ENCODE measurements at places on chromosomes 13 and 19. TPM values are rescaled to one million over a fixed set of nuclear protein-coding genes. Genes with fewer than 3 reads are reported as not detected.

DNA sequence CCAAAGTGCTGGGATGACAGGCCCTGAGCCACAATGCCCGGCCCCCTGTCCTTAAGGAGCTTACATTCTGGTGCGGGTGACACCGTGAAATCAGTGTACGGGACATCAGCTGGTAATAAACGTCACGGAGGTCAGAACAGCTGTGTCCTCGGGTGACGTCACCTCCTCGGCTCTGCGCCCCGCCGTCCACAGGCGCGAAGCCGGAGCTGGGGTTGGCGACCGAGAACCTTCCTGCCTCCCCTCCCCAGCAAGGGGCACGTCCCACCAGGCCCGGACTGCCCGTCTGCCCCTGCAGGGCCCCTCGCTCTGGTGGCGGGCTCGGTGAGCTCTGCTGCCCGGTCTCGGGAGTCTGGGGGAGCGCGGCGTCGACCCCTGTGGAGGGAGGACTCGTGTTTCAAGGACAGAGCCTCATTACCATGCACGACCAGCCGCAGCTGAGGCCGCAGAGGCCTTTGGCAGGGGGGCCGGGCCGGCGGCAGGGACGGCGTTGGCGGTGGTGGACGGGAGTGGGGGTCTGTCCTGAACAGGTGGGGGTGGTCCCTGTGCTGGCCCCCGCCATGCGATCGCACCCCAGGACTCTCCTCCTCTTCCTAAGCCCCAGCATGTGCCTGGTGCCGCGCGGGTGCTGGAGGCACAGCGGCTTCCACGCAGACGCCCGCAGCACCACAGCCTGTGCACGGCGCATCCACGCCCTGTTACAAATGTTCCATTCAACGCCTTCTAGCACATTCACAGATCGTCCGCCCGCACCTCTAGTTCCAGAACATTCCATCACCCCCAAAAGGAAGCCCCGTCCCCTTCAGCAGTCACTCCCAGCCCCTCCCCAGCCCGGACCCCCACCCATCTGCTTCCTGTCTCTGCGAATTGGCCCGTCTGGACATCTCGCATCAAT lies 5.4 kb downstream of the LINGO3 start:
- no peak for DNase-seq

GRCh38 chr19:10110076-10110971 lies 1.2 kb upstream of the P2RY11 start:
- no peak for DNase-seq

Gene TTYH1
- not detected for polyA plus RNA-seq

Gene MBD3
- polyA plus RNA-seq, result 38.9 TPM

GRCh38 chr13:22929381-22930126 lies 251.2 kb upstream of the SGCG start:
- no peak for DNase-seq

DNA sequence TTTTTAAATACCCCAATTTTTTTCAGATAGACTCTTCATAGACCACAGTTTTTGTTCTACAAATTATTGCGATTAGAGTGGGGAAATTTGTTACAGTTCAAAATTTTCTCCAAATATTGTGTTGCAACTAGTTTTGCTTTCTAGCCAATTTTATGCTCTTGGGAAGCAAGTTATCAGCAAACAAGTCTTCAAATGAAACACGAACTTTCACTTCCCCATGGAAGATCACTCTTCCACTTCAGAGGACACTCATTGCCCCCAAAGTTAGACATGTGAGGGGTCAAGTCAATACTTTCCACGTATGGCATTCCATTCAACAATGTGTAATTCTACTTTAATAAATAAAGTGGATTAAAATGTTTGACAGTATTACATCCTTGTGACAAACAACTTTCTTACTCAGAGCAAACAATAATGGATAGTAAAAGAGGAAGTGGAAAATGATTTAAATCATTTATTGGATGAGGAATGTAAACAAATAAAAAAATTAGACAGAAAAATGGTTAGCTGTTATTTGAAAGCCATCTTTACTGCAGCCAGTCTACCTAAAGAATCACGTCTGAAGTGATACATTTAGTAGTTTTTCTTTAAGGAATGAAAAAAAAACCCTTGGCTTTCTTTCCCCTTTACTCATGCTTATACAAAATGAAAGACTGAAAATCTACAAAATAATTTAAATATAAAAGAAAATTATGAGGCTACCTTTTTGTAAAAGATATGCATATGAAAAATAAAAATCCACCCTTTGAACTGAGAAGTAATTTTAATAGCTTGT lies 41.2 kb upstream of the TNFSF11 start:
- no peak for DNase-seq

Gene CNMD
- not detected for polyA plus RNA-seq

DNA sequence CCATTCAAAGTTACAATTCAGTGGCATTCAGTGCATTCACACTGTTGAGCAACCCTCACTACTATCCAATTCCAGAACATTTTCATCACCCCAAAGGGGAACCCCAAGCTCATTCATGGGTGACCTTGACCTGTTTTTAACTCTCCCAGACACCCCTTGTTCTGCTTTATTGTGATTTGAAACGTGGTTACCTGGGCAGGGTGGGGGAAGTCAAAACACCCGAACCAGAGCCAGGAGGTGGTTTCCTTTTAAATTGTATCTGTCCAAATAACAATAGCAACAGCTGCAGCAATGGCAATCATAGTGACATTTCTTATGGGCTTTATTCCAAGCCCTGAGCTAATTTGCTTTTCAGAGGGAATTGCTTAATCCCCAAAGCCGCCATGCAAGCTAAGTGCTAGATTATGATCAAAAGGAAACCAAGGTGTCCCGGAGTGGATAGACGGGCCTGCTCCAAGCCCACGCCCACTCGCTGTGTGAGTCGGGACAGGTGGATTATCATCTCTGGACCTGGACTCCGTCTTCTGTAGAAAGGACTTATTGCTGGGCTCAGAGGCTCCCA lies 6.1 kb downstream of the PTGIR start:
- DNase-seq, result no peak

DNA sequence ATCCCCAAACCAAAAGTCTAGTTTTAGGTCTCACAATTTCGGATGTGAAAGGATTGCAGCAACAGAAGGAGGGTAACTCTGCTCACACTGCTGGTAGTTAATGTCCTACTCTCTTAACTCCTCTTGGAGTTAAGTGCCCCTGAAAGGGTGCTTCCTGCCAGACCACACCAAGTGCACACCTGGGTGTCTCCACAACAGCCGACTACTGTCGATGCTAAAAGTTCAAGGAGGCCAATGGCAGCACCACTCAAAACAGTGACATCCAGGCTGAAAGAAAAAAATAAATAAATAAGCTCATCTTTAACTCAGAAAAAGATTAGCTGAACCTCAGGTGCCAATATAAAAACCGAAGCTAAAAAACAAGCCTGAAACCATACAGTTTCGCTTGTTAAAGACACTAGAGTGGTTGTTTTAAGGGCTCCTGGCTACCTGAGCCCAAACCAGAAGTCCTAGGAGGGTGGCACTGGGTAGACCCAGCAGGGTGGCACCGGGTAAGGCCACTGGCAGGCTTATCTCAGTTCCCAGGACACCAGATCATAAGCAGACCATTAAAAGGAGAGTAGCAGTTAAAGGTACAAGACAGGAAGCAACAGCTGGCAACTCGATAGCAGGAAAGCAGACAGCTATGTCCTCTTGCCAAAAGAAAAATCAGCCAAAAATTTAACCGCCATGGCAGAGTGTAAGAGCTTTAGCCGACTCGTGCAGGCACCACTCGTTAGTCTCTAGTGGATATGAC lies 39.3 kb downstream of the BRD4 start:
- DNase-seq, result no peak

Gene CFAP97D2
- polyA plus RNA-seq, result not detected

Gene GTPBP3
- 6.3 TPM for polyA plus RNA-seq

DNA sequence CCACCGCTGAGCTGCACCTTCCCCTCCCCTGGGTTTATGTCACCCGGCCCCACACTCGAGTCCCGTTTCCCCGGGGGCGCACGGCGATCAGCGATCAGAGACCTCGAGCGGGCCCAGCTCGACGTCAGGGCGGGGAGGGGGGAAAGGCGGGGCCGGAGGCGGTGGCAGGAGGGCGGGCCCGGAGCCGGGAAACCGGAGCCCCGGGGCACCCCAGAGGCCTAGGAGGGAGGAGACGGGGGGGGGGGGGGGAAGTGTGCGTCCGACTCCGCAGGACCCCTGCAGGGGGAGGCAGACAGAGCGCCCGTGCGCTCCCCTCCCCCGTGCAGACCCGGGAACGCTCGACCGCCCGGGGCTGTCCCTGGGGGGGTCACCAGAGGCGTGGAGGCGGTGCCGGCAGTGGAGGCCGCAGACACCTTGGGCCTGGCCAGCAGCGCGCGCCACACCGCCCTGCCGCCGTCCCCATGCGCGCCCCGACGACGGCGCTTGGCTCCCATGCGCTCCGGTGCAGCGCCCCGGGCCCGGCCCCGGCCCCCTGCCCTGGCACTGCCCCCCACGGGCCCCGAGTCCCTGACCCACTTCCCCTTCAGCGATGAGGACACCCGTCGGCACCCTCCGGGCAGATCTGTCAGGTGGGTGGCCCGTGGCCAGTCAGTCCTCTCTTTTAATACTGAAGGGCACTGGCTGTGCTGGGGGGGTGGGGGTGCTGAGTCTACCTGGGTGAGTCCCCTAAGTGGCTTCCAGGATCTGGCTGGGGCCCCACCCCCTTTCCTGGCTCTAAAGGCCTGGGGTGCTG lies 11.8 kb downstream of the PDE4A start:
- DNase-seq, result no peak

GRCh38 chr13:42873081-42873480 lies 91.7 kb downstream of the FAM216B start:
- no peak for DNase-seq

Gene IL11
- 11.9 TPM for polyA plus RNA-seq

GRCh38 chr13:100301418-100301817 lies 212.5 kb downstream of the PCCA start:
- DNase-seq, result no peak

Gene CCL25
- polyA plus RNA-seq, result not detected

Gene IGFL2
- not detected for polyA plus RNA-seq

DNA sequence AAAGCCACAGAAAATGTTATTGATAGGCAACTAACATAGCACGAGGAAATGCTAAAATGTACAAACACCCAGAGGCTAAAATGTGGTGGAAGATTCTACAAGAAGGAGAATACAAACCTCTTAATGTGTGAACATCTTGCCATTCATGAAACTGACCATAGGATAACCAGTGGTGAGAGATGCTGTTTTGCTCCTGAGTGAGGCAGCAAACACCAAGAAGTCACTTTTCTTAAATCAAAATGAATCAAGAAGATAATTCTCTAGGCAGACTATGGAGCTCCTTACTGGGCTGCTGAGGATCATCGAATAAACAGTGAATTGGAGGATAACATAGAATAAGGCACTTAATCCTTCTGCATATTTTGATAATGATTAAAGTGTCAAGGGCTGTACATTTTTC lies 375.4 kb upstream of the SLITRK6 start:
- no peak for DNase-seq

Gene IGSF23
- polyA plus RNA-seq, result 0.51 TPM

DNA sequence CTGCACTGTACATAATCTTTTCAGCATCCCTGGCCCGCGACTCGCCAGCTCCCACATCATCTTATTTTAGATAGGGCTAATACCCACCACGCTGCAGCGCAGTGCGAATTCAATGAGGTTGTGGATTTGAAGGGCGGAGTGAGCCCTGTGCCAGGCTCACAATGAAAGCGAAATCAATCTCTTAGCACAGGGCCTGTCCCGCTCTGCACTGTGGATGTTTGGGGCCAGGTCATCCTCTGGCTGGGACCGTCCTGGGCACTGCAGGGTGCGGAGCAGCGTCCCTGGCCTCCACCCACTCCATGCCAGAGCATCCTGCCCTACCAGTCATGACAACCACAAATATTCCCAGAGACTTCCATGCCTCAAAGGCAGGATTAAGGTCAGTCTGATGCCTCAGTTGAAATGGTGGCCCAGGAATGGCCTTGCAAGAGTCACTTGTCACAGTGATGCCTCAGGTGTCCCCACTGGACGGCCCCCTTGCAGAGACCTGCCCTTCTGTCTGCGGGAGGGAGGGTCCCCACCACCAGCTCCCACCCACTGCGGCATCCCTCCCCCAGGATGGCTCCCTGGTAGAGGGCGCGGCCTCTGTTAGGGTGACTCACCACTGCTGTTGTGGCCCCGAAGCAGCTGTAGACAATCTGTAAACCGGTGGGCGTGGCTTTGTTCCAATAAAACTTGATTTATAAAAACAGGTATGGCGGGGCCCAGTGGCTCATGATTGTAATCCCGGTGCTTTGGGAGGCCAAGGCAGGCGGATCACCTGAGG lies 5.6 kb downstream of the UHRF1 start:
- peak; percentile 55 for DNase-seq

- DNase-seq, result no peak
Measured at GRCh38 chr19:41435936-41436673, 3.6 kb downstream of the DMAC2 start.

- no peak for DNase-seq
Measured at GRCh38 chr19:33868788-33869412, 72.2 kb downstream of the KCTD15 start.

Gene SMAD9
- polyA plus RNA-seq, result 3.4 TPM

Gene ZNF320
- polyA plus RNA-seq, result 7.9 TPM

Gene P2RY11
- polyA plus RNA-seq, result 2.4 TPM

GRCh38 chr19:10365518-10365917 lies 14.9 kb downstream of the TYK2 start:
- no peak for DNase-seq

Gene CCDC70
- polyA plus RNA-seq, result not detected

DNA sequence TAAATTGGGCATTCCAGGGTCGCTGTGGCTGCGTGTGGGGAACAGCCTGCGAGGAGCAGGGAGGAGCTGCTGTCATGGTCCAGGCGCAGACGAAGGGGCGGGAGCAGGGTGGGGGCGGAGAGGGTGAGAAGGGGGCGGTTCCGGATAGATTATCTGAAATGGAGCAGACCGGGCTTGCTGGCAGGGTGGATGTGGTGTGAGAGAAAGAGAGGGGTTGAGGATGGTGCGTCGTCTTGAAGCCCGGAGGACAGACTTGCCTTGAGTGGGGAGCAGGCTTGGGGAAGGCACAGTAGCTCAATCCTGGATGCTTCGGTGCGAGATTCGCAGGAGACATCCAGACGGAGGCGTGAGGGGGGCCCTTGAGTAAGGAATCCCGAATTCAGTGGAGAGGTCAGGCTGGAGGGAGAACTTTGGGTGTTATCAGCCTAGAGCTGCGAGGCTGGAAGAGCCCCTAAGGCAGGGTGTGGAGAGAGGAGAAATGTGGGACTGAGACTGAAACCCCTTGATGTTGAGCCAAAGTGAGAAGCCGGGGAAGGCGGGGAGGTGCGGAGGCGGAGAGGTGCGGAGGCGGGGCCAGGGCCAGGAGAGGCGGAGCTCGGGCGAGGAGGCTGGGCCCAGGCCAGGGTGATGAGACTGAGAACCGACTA lies 40.6 kb downstream of the DPF1 start:
- no peak for DNase-seq

DNA sequence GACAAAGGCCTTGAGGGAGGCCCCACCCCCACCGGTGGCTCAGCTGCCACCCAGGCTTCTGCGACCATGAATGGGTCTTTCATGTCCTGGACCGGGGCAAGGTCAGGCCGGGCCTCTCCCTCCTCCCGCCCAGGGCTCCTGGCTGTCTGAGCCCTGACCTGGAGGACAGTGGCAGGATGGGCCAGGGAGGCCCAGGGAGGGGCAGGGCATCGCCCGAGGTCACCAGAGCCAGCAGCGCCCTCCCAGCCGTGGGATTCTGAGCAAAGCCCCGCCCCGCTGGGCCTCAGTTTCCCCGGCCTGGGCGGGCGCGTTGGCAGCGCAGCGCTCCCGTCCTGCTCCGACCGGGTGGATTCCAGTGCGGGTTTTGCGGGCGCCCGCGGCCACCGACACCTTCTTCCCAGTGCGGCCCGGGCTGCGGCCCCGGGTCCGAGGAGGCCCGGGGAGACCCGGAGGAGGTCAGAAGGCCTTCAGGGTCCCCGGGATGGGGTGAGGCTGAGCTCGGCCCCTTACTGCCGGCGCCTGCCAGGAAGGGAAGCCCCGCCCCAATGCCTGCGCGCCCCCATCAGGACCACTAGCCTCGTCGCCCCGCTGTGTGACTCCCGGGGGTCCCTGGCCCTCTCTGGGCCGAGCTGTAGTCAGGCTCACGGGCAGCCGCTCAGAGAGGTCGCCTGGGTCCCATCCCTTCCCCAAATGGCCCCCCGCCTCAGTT lies 24.6 kb upstream of the SEMA6B start:
- DNase-seq, result no peak

Data from BJ (cell line).